ENCODE measurements at places on chromosomes 3 and 15.

GRCh38 chr3:173340626-173341025 lies 56.9 kb upstream of the NLGN1 start:
- no peak for DNase-seq

- no peak for DNase-seq
Measured at GRCh38 chr3:37094636-37095035, 79.7 kb downstream of the LRRFIP2 start.

GRCh38 chr3:17894434-17895060 lies 152.1 kb upstream of the TBC1D5 start:
- DNase-seq: no peak

DNA sequence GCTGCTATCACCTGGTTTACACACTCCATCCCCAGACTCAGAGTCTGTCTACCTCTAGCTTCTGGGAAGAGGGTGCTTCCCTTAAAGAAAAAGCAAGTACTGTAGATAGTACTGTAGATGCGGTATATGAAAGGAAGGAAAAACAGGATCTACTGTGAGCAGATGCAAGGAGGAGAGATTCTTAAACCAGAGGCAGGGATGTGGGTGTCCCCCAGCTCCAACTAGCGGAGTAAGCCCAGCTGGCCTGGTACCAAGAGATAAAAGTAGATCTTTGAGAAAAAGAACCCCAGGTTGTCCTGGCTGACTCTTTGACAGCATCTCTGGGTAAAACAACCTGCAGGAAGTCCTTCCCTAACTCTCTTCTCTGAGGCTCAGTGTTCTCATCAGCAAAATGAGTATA lies 523.7 kb upstream of the PROK2 start:
- DNase-seq: no peak

GRCh38 chr3:39205919-39206516 lies 13.6 kb upstream of the XIRP1 start:
- no peak for DNase-seq

GRCh38 chr3:17805461-17805940 lies 63.1 kb upstream of the TBC1D5 start:
- no peak for DNase-seq

DNA sequence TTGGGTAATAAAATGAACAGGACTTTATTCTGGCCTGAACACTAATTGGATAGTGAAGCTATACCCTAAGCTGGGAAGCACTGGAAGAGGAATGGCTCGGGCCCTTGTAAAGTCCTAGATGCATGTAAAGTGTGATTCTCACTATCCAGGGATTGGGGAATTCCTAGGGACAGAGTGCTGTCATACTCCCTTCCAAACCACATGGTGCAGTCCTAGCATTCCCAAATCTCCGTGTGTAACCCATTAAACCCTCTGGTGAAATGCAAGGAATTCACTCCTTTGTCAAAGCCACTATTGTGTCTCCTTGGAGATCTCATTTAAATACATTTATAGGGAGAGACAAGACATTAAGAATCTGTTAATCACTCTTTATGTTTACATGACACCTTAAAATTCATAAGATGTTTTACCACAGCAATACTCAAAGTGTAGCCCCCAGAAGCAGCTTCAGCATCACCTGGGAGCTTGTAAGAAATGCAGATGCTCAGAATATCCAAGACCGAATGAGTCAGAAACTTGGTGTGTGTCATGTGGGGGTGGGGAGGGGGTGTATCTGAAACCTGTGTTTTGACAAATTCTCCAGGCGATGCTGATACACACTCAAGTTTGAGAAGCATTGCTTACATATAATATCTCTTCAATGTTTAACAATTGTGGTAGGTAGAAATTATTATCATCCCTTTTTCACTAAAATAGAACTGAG lies 121.8 kb upstream of the NPHP3 start:
- no peak for DNase-seq
